ENCODE measurements at places on chromosomes 2 and 18.
A peak's percentile ranks its signal among the peaks of the same experiment; 100 is the strongest.

- DNase-seq = no peak
Observed at GRCh38 chr18:24534271-24534670, 73.8 kb downstream of the HRH4 start.

- DNase-seq = peak; percentile 8
Observed at GRCh38 chr2:68837164-68837860, 33.9 kb downstream of the BMP10 start.

DNA sequence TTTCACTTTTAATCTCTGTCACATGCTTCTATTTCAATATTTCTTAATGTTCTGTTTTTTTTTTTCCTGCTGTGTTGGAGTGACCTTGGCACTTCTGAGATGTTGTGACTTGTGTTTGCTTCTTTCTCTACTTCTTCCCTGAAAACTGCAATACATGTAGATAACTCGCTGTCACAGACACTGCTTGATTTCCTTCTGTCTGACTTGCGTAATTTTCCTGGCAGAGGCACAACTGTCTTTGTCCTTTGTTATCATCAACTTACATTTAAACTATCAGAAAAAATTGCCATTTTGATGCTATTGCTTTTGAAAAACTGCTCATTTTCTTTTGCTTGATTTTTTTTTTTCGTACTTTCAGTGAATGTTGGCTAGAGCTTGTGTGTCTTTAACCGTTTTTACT lies 69.0 kb downstream of the BABAM2 start:
- DNase-seq = no peak

DNA sequence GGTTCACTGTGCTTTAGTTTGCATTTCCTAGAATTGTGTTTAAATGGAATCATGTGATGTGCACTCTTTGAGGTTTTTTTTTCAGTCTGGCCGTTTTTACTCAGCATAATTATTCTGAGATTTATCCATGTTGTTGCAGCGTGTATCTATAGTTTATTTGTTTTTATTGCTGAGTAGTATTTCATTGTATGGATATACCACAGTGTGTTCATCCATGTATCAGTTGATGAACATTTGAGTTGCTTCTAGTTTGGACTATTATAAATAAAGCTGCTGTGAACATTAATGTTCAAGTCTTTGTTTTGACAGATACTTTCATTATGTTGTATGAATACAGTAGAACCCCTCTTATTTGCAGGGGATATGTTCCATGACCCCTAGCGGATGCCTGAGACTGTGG lies 39.1 kb downstream of the TRAF3IP1 start:
- no peak for DNase-seq

- no peak for DNase-seq
Observed at GRCh38 chr2:126748929-126749518, 93.1 kb downstream of the GYPC start.

- no peak for DNase-seq
Observed at GRCh38 chr2:191739194-191739593, 61.3 kb downstream of the NABP1 start.

GRCh38 chr18:45951016-45951714 lies 16.0 kb downstream of the EPG5 start:
- DNase-seq = no peak

DNA sequence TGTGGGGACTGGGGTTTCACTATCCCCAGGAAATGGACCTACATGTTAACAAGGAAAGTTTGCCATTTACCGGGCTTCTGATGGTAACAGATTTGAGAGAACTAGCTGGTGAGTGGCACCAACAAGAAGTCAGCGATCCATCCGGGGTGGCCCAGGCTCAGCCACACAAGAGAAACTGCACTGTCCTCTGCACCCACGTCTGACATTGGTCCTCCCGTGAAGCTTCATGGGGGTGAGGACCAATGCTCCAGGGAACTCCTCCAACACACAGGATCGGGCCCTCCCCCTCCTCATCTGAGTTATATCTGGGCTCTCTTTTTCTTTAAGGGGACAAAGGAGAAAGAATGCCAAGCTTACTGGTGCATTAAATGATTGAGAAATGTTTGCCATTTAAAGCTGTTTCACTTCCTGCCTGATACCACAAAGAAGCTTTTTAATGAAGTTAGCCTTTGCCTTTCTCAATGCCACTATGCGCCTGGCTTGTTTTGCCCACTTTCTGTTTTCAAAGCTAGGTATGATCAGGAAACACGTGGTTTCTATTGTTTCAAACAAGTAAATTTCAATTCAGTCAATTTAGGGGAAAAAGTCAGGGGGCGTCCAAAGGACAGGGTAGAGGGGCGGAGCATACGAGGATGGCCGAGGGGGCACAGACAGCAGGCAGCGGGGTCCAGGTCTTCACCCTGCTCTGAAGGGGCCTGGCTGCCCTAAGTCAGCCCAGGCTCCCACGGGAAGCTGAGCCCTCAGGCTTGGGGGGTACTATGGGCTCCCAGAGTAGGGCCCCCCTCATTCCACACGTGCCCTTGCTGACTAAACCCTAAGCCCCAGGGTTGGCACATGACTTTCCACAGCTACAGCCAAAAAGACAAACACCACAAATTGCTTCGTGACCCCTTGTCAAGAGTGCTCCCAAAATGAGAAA lies 204.0 kb upstream of the ID2 start:
- DNase-seq = no peak

GRCh38 chr2:9941196-9941995 lies 10.1 kb upstream of the GRHL1 start:
- DNase-seq = no peak

- DNase-seq = no peak
Observed at GRCh38 chr2:17544256-17544655, 3.8 kb downstream of the VSNL1 start.

Data from hypothalamus (tissue), 51 donors.